ENCODE measurements at places on chromosomes 5 and 9.
A peak's percentile ranks its signal among the peaks of the same experiment; 100 is the strongest.

DNA sequence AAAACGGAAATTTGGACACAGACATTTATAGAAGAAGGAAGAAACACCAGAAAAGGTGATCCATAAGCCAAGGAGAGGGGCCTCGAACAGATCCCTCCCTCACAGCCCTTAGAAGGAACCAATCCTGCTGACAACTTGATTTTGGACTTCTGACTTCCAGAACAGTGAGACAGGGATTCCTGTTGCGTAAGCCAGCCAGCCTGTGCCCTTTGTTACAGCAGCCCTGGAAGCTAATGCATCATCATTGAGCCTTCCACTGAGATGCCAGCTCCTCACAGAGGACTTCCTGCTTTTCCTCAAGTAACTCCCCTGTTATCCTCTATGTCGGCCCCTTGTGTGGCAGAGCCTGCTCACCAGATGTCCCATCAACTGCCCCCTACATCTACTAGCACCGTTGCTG lies 94.1 kb downstream of the JMY start:
- DNase-seq, result peak; percentile 7

DNA sequence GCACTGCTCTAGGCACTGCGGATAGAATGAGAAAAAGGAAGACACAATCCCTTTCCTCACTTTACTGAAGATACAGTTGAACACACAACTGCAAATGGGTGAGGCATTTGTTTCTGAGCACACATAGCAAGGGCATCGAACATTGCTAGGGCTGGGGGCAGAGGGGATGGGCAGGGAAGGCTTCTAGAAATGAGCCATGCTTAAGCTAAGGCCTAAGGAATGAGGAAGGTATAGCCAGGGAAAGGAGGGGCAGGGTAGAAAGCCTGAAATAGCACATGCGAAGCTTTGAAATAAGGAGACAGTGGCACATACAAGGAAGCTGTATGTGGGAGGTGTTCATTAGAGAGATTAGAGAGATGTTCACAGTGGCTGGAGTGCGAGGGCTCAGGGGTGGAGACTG lies 92.7 kb downstream of the KIF4B start:
- no peak for DNase-seq

DNA sequence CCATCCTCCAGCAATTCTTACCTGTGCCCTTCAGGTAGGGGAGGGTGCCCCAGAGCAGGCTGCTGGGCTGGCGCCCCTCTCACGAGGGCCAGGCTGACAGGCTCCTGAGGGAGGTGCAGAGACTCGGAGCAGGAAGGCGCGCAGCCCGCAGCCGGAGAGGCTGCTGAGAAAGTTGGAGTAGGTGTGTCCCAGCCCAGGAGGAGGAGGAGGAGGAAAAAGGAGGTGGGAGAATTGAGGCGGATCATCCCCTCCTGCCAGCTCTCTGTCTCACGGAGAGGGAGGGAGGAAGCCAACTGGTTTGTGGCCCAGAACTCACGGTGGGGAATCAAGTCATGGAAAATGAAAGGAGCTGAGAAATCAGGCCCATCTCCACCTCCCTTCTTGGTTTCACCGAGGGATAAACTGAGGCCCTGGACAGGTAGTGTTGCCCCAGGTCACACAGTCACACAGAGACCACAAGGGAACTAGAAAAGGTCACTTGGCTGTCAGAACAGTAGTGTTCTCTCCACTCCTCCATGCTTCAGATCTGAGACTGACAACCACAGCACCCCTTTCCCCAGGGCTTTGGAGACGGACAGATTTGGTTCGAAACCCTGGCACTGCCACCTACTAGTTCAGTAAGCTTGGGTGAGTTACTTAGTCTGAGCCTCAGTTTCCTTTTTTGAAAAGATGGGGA lies at the start of gene FAT2:
FAT2 (minus strand) TSS at position 188 of the 676 bp plus-strand sequence. CDS start 22,400 bp downstream, outside the sequence.
- no peak for DNase-seq

GRCh38 chr5:68555907-68556681 lies 340.5 kb downstream of the PIK3R1 start:
- no peak for DNase-seq

DNA sequence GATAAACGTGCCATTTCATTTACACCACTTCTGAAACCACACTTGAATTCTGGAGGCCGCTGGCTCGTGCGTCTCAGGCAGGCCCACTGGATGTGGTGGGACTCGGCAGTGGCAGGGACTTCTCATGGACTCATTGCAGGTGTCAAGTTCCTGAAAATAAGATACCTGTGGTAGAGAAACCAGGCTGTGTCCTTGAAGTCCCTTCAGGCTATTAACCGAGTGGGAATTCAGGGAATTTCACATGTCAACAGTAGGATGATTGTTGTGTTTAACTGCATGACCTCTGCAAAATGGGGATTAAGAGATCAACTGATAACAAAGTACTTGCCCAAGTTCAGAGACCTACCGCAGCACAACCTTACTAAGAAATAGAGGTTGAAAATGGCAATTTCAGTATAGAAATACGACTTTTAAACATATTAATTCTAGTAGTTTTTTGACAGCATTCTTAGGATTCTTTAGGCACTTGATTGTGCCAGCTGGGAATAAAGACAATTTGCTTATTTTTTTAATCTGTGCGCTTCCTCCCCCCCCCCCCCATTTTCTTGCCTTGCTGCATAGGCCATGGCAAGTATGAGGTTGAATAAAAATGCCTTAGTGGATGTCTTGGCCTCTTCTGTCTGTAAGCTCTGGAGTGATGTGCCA lies 26.8 kb downstream of the TRIP13 start:
- no peak for DNase-seq

DNA sequence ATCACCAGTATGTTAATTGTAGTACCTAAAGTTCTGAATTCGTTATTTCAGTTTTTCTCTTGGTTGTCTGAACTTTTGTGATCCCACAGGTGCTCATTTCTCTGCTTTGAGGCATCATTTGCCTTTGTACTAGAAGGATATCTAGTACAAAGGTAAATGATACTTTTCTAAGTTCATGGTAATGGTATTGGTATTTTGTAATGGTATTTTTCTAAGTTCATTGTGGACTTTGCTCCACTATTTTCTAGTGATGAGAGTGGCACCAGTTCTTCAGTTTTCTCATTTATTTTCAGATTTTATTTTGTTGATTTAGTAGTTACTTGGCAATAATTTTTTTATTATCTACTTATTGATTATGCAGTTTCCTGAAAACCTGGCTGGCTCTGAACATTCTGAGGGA lies 42.0 kb downstream of the RAB24 start:
- DNase-seq, result no peak

DNA sequence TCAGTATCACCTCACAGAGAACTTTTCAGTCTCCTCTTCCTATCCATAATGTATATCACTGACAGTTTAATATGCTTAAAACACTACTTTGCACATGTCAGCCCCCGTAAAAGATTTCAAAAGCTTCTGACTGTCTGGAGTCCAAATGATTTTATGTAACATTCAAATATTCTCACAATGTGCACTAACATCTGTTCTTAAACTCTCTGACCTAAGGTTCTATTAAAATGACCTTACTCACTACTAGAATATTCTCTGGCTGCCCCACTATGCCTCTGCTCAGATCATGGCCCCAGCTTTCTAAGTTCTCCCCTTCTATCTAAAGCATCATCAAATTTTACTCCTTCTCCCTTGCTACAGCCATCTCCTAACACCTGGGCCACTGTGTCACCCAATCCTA lies 52.5 kb downstream of the AP3B1 start:
- no peak for DNase-seq

- peak; percentile 5 for DNase-seq
Measured at GRCh38 chr9:119639287-119639955, 270.2 kb upstream of the BRINP1 start.

GRCh38 chr9:134189470-134190231 lies 25.3 kb upstream of the RNU6ATAC start:
- no peak for DNase-seq

GRCh38 chr5:107395632-107396350 lies 274.9 kb downstream of the EFNA5 start:
- DNase-seq, result no peak

DNA sequence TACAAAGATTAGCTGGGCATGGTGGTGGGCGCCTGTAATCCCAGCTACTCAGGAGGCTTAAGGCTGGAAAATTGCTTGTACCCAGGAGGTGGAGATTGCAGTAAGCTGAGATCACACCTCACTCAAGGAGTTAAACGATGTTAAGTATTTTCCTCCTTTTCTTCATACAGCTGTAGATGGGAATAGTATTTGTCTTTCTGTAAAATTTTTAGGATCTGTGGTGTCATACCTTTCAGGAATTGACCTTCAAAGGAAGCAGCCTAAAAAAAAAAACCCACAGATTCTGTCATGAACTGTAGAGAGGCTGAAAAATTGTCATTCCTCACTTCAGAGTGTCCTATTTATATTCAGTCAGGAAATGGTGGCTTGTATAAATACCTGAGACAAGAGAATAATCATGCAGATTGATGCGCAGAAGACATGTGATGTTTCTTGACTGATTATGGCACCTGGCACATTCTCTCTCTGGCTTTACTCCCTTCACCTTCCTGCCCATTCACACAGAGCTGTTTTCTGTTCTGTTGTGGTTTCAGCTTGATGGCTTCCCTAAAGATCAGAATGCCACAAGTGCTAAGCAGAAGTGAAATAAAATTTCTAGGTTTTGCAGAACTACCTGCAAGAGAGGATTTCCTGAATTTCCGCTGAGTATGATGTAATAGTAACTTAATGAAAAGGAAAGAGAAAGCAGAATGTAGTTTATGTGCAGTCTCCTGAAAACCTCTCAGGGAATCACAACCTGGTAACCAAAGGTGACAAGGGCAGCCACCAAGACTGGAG lies 3.8 kb downstream of the IFNA1 start:
- DNase-seq, result no peak

DNA sequence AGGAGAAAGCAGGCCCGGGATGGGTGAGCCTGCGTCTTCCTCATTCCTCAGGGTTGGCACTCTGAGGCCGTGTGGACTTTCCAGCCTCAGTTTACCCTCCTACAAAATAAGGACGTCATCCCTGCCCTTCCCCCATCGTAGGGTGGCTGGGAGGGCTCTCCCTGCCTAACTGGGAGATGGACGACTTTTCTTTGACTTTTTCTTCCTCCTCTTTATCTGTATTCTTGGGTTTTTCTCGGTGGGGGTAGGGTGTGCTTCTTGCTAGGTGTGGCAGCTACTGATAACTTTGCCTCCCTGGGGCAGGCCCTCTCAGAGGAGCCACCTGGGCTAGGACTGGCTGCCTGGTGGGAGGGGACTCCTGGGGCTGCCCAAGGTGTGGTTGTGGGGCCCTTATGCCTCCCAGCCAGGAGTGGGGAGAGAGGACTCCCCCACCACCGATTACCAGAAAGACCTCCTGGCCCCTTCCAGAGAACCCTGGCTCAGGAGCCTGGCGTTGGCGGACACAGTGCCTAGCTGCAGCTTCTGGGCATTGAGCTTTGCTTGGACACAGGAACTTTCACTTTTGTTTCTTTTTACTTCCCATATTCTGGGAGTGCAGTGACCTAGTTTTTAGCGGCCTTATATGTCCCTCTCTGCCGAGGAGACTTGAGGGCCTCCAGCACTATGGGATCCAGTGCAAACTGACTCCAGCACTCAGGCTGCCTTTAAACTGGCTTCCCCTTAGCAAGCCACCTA lies 6.1 kb downstream of the GLIPR2 start:
- DNase-seq, result peak; percentile 57

- DNase-seq, result peak; percentile 23
Measured at GRCh38 chr5:135718151-135718550, 116.3 kb upstream of the SLC25A48 start.

DNA sequence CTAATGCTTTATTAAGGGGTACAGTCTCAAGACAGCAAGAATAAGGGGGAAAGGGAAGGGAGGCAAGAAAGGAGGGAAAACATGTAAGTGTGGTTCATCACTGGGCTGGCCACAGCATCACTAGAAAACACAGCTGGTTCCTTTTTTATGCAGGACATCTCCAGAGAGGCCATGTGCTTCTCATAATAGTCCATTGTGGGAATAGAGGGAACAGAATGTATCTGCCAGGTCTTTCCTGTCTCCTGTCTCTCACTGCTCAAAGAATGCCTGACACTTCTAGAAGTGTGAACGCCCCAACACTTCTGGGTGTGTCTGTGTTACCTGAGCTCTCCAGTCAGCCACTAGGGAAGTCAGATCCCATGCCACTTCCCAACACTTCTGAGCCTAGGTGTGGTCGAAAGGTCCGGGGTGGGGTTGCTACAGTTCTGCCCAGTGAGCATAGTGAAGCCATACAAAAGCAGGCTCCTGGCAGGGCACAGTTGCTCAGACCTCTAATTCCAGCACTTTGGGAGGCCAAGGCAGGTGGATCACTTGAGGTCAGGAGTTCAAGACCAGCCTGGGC lies 255.6 kb upstream of the SLC30A5 start:
- no peak for DNase-seq

DNA sequence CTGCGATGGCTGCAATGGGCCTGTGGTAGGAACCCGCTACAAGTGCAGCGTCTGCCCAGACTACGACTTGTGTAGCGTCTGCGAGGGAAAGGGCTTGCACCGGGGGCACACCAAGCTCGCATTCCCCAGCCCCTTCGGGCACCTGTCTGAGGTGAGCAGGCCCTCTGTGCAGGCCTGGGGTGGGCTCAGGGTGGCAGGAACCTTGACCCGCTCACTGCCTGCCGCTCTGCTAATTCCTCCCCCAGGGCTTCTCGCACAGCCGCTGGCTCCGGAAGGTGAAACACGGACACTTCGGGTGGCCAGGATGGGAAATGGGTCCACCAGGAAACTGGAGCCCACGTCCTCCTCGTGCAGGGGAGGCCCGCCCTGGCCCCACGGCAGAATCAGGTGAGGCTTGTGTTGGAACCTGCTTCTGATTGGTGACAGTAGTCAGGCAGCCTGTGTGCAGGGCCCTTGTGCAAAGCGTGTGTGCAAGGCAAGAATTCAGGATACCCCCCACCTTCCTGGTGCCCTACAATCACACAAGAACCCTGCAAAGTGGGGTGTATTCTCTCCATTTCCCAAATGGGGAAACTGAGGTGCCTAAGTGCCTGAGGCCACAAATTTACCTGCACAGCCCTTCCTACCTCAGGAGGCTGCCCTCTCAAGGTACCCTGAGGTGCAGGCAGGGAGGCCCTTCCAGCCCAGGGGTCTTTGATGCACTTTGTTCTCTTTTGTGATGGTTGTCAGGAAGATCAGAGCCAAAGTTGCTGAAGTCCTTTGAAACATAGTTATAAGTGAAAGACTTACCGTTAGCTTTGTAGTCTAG lies 3.4 kb downstream of the SQSTM1 start:
- DNase-seq, result no peak

DNA sequence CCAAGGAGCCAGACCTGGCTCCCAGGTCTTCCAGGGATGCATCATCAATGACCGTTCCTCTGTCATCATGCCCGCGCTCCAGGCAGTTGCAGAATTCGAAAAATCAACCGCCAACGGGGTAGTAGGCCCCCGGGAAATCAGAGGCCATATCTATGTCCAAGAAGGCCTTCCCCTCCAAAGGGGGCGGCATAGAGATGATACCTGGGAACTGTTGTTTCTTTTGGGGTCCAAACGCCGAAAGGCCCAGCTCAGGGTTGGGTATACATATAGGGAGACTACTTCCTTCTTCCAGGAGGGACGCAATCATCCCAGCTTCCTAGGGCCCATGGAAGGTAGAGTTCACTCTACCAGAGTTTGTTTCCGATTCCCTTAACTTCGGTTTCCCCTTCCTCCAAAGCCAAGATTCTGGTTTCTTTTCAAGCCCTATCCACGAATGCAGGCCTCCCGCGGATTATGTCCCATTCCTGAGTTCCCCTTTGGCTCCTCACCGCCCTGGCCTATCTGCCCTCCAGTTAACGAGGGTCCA lies 754 bp downstream of the DCAF12 start:
- peak; percentile 16 for DNase-seq

- DNase-seq, result no peak
Measured at GRCh38 chr5:158011422-158011821, 152.5 kb upstream of the CLINT1 start.

- DNase-seq, result peak; percentile 90
Measured at GRCh38 chr9:115204904-115205453, 87.0 kb upstream of the TNC start.

GRCh38 chr5:95317687-95318086 lies 32.8 kb upstream of the MCTP1 start:
- no peak for DNase-seq
